T47D (cell line): ENCODE measurements at places on chromosomes 3 and 15.

- DNase-seq, result no peak
These were observed 20.4 kb upstream of the NFKBIZ start for GRCh38 chr3:101828691-101829436.

- no peak for DNase-seq
These were observed 50.7 kb downstream of the CA12 start for GRCh38 chr15:63330926-63331325.

GRCh38 chr3:187802928-187803259 is 57.6 kb upstream of the BCL6 start:
- DNase-seq, result no peak

DNA sequence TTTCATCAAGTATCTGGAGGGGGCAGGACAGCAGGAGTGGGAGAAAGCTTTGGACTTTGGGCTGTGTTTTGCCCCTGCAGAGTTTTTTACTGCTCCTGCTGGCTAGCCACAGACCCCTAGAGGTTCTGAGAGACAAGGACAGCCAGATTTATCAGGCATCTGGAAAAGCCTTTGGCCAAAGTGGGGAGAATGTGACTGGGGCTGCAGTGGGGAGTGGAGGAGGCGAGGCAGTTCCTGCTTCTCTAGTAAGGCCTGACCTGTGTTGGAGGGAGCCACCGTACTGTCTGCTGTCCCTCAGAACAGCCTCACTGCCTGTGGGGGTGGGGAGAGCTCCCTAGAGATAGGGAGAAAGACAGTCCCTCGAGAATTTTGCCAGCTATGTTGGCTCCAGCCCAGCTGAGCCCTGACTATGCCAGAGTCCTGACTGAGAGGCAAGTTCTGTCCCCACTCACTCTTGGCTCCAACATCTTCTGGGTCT is 2.2 kb downstream of the ALPK3 start:
- no peak for DNase-seq

- no peak for DNase-seq
These were observed 39.7 kb downstream of the NUDT16 start for GRCh38 chr3:131421301-131421700.

DNA sequence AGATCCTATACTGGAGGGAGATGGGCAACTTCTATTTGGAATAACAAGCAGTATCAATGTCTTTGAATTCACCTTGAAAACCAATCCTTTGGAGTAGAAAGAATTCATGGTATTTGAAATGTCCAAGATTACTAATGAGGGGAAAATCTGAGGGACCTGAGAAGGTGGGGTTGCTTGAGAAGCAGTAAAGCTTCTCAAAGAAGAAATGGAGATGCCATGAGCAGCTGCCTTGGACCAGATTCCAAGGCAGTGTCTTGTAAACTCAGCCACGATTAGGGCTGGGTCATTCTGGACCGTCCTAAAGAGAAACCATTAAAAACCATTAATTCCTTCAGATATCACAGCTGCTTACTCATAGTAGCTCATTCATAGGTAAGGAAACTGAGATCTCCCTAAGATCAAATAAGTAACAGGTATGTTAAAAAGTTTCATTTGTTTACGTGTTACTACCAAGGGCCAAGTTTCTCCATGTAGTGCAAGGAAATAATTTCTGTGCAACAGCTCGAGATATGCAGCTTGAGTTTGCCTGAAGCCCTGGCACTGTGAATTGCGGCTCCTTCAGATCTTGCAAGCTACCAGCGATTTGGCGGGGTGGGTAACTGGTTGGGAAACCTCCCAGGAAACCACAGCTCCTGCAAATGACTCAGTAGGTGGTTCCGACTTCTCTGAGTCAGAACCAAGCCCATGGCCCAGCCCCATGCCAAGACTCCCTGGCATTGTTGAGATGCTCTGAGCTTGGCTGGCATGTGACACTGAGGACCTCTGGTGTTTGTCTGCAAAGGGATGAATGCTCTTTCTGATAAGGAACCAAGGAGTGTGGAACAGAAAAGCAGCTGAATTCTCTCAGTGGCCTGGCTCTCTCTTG is 296.8 kb downstream of the RORA start:
- DNase-seq, result no peak

GRCh38 chr3:169633105-169633504 is 30.4 kb downstream of the MECOM start:
- no peak for DNase-seq

DNA sequence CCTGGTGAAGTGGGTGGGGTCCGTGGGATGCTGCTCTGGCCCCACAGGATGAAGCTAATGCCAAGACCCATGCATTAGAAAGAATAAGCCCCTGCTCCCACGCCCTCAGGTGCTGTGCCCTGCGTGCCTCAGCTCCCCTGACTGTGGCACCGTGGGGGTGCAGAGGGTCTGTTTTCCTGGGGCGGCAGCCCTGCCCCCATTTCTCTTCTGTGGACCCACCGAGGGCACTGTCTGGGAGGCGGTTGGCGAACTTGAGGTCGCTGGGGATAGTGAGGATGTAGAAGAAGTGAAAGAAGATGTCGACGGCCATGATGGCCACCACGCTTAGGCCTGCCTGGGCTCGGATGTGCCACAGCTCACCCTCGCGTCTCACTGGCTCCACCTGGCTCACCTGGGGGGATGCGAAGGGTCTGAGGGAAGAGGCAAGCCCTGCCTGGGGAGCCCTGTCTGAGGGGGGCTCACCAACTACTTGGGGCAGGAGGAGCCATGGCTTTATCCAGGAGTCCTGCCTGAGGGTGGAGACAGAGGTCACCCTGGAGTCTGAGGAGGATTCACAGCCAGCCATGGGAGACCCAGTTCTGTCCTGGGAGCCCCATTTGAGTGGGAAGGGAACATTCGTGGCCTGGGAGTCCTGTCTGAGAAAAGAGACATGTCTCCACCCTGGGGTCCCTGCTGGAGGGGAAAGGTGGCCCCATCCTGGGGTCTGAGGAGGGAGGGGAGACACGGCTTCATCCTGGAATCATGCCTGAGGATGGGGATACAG is 5.1 kb downstream of the HHATL start:
- no peak for DNase-seq

- DNase-seq, result no peak
These were observed 3.0 kb upstream of the CD80 start for GRCh38 chr3:119562307-119562961.

GRCh38 chr3:194009892-194010533 is 125.9 kb upstream of the HES1 start:
- DNase-seq, result peak; percentile 75

GRCh38 chr3:60391292-60391691 is 860.0 kb downstream of the FHIT start:
- DNase-seq, result no peak

DNA sequence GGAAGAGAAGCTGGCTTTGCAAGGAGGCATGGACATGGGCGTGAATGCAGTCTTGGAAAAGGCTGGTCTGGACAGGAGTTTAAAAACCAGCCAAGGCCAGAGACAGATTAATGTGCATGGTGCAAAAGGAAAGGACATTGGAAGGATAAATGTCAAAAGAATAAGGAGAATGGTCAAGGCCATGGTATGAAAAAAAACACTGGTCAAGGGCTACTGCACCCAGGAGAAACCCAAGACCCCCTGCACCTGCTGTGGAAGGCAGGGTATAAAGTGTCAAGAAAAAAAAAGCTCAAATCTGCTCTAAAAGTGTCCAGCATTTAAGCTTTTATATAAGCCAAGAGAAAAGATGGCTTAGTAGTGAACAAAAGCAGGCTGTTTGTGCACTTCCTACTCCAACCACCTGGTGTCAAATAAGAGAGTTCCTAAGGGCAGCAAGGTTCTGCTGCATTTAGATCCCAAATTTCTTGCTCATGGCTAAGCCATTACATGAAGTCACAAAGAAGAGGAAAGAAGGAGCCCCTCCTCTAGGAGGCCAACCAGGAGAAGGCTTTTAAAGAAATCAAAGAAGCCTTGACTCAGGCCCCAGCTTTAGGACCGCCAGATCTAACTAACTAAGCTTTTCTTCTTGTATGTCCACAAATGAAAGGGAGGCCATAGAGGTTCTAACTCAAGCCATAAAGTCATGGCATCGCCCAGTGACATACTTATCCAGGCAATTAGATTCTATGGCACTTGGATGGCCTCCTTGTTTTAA is 16.9 kb downstream of the CCR4 start:
- DNase-seq, result no peak

GRCh38 chr3:149816311-149816710 is 3.3 kb downstream of the RNF13 start:
- no peak for DNase-seq

DNA sequence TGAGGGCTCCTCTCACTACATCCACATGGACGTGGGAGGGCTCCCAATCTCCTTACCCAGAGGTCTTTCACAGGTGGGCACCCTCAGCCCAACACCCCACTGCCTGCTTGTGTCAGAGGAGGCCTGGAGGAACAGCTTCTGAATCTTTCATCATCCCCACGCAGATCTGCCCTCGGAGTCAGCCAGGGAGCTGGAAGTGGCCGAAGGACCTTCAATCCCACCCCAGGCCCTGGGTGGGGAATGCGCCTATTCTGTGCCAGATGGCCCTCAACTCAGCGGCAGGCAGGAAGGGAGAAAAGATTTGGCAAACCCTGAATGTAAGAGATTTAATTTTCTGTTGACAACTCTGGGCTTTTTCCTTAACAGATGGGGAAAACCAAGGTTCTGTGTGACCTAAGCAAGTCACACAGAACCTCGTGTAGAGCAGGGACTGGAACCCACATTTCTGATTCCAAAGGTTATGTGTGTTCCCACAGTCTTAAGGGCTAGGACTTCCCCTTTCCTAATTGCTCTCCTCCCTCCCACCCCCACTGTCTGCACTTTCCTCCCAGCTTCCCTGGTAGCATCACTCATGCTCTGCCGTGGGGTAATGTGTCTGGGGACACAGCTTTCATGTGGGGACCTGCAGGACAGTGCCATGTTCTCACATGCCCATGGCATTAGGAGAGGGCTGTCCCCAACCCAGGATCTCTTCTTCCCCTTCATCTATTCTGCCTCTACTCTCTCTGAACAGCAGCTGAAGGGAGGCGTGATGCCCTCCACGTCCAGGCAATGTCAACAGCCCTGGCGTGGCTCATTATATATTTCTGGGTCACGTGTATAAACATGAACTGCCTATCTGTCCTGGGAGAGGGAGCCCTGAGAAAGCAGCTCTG is 98.1 kb downstream of the SEMA5B start:
- DNase-seq, result no peak

GRCh38 chr3:77456906-77457305 is 417.0 kb downstream of the ROBO2 start:
- no peak for DNase-seq

- DNase-seq, result no peak
These were observed 13.3 kb downstream of the SH2D7 start for GRCh38 chr15:78105476-78106241.
